ENCODE measurements at places on chromosomes 3 and 15.

DNA sequence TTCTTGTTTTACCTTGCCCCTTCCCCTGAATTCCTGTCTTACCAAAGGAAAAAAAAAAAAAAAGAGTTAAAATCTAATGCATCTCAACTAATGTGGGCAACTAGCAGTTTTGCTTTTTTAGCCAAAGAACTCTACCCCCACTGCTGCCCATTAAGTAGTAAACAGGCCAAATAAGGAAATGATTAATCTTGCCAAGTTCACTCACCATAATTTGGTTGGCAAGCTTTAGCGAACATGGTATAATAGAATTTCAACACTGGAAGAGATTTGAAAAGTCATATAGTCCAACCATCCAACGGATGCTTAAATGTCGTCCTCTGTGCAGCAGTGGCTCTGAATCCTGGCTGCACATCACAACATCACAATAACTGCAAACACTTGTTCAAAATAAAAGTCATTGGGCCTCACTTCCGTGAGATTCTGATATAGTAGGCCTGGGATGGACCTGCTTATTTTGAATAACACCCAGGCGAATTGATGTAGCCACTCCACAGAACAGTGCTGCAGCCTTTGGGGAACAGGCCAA, 142.0 kb upstream of the UBE2E1 start:
- no peak for DNase-seq

GRCh38 chr3:111915905-111916304, 56.8 kb downstream of the PHLDB2 start:
- DNase-seq = no peak

GRCh38 chr15:67097930-67098740, 32.7 kb downstream of the SMAD3 start:
- DNase-seq = no peak

- DNase-seq = no peak
Observed at GRCh38 chr3:69008980-69009379, 4.5 kb downstream of the EOGT start.

DNA sequence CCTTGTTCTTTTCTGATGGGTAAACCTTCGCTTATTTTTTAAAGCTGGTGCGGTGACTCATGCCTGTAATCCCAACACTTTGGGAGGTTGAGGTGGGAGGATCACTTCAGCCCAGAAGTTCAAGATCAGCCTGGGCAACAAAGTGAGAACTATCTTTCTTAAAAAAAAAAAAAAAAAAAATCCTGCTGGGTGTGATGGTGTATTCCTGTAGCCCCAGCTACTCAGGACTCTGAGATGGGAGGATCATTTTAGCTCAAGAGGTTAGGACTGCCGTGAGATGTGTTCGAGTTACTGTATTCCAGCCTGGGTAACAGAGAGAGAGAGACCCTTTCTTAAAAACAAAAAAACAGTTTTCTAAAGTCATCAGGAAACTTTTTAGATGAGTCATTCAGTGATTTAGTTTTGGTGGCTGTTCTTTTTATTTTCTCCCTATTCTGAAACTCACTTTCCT, 37.7 kb downstream of the SLMAP start:
- DNase-seq = no peak

DNA sequence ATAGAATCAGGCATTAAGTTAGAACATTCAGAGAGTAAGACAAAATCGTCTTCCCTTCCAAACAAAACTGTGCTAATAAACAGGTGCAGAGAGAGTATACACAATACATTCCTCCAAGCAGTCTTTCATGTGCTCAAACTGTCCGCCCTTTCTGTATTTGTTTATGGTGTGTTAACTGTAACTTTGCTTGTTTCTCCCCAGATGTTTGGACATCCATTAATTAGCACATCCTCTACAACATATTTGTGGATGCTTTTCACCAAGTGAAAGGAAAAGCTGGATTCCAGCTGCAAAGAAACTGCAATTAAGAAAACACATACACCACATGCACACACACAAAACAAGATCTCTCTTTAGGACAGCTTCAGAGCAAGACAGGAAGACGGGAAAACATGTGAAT, 912.6 kb downstream of the NTRK3 start:
- no peak for DNase-seq

- DNase-seq = no peak
Observed at GRCh38 chr3:66483006-66483405, 17.8 kb downstream of the LRIG1 start.

GRCh38 chr15:42688301-42688700, 48.6 kb downstream of the CDAN1 start:
- DNase-seq = no peak

DNA sequence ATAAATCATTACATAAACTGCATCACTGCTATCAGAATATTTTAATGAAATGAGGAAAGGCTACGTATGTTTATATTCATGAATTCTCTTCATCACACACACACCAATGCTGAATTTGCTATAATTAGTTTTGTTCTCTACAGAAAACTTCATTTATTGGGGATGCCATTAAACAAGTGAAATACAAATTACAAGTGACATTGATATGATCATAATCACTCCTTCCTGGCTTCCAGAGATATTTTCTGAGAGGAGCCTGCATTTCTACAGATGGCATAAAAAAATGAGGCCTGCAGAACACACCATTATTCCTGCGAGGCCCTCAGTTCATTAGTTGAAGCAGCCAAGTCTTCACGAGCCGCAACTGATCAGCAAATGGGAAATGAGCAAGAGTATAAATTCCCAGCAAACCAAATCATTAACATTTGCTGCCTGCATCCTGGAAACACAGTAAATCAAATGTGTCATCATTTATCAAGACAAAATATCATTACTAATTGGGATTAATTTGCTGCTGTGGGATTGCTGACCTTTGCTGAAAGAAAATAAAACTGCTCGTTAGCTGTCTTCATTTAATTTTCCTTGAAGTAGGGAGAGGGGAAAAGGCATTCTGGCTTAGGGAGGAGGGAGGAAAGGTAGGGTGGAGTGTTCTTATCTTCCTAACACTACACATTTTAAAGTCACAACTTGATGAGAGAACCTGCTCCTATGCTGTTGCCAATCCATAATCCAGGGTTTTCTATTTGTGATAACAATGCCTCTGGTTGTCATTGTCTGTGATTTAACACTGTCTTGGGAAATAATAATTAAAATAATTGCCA, 921.9 kb downstream of the SQOR start:
- no peak for DNase-seq

GRCh38 chr15:31427411-31427810, 100.8 kb downstream of the KLF13 start:
- no peak for DNase-seq

DNA sequence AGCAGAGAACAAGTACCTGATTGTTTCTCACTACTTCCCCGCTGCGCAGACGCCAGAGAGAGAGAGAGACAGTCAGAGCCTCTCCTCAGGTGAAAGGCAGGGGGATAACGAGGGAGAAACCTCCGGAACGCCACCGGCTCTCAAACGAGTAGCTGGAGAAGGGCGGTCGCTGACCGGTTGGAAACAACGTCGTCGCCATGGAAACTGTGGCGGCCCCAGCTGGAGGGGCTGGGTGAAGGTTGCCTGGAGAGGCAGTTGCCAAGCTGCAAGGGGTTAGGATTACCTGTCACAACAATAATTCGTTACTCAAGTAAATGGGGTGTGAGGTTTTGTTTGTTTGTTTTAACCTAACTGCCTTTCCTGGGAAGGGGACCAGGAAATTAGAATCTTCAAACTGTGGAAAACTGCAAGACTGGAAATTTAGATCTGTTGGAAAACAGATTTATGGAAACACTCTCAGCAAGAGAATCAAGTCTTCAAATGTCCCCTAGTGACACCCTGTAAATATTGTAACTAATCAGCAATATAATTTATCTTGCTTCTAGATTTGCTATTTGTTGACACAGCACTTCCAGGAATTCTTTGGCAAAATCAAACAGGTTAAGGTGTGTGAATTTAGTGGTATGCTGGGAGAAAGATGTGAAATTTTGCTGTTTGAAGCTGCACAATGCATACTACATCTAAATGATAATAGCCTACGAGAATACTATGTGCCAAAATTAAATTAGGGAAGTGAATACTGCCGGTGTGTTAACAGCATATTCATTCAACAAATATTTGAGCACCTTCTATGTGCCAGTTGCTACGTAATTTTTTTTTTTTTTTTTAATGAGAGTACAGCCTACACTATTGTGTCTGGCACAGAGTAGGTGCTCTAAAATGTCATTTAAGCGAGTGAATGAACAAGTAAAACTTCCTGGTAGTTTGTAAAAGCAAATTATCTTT, at the start of gene DNAH12:
Gene DNAH12, minus strand, starts transcription at position 164 of the 945 bp plus-strand sequence. CDS start 1,474 bp downstream, outside the sequence.
- DNase-seq = peak; percentile 87

- DNase-seq = no peak
Observed at GRCh38 chr3:143897576-143898295, 49.5 kb upstream of the SLC9A9 start.

- no peak for DNase-seq
Observed at GRCh38 chr3:190912736-190913135, 50.2 kb upstream of the GMNC start.

DNA sequence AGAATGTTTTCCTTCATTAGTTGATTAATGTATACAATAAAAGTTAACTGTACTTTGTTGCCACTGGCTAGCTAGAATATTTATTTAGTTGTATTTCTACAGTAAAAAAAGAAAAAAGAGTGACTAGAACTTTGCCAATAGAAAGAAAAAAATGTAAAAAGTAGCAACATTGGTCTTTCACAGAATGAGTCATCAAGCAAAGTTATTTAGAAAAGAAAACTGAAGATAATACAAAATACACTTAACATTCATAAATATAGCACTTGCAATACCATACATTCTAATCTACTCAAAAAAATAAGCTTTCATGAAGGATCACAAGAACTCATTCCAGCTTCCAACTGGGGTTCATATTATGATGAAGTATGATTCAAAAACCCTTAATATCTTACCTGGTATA, 83.4 kb downstream of the AQR start:
- DNase-seq = no peak

DNA sequence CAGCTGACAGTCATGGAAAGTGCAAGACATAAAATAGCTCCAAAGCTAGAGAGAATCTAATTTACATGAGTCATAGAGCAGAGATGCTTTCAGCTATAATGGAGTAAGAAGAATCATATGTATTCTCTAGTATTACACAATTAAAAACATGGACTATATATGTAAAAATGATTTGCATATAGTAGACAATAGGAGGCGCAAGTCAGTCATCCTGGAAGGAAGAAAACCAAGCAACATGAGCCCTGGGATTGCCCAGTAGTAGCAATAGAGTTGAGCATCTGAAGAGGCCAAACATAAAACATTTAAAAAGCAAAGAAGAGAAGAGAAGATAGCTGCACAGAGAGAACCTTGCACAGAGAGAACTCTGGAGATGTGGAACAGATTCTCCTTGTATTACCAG, 455.0 kb downstream of the EPHA3 start:
- DNase-seq = no peak

- no peak for DNase-seq
Observed at GRCh38 chr15:37636736-37637135, 297.7 kb upstream of the TMCO5A start.

GRCh38 chr15:44441095-44441501, 13.7 kb downstream of the CTDSPL2 start:
- DNase-seq = no peak

DNA sequence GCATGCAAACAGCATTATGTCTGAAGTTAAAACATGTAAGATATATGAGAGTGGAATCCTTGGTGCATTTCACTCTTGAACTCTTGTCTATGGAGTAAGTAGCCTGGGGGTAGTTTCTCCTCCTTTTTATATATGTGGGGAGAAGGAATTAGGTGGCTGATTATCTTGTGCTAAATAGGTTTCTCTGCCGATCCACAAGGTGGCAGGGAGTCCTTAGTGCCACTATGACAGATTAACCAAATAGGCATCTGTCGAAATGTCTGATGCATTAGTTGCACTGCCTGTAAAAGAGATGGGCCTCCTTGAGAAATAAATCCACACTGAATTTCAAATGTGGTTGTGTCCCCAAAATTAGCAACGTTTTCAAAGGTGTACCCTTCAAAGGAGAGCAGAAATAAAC, 170.1 kb downstream of the CNTN4 start:
- no peak for DNase-seq

All from left renal cortex interstitium (tissue), 4 donors.